ENCODE measurements at places on chromosomes 3 and 15.

DNA sequence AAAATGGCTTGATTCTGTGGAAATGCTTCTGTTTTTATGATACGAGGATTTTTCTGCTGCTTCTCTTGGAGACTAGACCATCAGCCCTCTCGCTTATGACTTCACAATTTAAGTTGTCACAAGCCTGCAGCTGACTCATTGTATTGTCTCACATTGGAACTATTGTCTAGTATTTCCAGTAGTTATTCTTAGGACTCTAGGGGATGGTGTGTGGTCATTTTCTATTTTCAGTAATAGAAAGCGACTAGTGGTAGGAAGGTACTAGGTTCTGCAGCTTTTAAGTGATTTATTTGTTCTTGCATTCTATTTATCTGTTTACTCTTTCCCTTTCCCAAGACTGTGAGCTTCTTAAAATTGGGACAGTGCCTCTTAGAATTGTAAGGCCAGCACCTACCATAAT, 66.3 kb upstream of the CRTC3 start:
- DNase-seq, result peak; percentile 56

DNA sequence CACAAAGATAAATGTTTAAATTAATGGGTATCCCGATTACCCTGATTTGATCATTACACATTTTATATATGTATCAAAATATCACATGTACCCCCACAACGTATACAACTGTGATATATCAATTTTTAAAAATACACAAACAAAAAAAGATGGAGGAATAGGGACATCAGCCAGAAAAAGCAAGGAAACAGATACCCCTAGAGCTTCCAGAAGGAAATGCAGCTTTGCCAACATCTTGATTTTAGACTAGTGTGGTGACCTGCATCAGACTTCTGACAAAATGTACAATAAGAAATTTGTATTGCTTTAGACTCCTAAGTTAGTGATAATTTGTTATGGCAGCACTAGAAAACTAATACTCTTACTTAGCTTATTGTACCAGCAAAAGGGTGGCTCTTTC, 483.8 kb downstream of the TUSC7 start:
- DNase-seq, result no peak

DNA sequence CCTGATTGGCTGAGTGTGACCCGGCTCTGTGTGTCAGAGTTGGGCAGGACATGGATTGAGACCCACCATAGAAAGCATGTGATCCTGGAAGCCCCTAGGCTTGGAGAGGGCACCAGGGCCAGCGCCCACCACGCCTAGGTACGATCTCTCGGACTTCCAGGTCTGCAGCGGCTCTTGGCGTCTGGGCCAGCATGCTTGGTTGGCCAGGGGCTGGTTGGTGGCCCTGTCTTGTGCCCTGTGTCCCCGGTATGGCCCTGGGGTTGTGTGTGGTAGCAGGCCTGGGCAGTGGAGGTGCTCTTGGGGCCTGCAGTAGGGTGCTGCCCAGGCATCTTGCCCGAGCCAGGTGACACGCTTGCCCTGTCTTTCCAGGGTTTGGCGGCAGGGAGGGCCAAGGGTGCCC, 210.6 kb downstream of the UBE3A start:
- no peak for DNase-seq

- DNase-seq, result no peak
Measured at GRCh38 chr3:179867961-179868360, 168.8 kb downstream of the PEX5L start.

DNA sequence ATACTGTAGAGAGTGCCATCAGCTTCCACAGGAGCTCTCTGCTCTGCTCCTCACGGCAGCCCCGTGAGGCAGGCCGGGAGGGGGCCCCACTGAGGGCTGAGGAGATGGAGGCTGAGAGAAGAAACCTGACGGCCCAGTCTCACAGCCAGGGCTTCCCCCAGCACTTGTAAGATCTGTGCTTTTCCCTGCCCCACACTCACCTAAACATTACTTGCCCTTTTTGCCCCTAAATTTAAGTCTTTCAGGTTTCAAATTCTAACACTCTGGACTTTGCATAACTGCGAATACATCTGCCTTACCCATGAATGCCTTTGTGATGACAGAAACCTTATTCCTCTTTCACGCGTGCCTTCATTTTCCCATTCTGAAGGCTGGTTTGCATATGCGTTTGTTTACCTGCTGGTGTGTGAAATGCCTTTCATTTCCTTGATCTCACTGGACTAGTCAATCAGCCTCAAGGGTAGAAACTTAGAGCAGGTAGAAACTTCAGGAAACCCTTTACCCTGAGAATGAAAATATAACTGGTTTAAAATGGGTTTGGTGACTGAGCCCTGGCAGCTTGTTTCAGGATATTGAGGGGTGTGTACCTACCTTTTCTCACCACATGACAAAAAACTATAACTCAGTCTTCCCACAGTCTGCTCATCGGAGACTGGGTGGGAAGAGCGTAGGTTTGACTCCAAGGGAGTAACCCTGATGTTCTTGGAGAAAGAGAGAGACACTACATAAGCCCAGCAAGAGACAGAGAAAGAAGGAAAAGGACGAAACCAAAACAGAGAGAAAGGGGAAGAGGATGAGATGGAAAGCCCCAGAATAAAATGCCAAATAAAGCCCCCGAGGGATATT, 20.1 kb downstream of the SLC12A8 start:
- peak; percentile 21 for DNase-seq

DNA sequence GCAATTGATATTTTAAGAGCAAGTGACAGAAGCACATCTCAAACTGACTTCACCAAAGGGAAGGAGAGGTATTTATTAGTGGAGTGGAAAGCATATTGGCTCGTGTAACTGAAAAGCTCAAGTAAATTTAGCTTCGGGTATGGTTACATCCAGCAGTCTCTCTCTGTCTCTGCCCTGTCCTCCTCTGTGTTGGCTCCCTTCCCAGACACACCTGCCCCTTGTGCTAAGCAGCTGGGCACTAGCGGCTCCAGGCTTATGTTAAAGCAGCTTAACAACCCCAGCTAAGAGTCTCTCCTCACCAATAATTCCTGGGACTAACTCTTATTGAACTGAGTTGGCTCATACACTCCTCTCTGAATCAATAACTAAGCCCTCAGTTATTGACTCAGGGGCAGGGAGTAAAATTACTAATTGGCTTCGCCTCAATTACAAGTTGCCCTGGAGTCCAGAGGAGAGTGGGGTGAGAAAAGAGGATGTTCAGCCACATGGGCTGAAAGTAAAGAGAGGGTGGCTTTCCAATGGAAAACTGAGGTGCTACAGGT, 12.8 kb upstream of the SH3BP5 start:
- DNase-seq, result no peak

- no peak for DNase-seq
Measured at GRCh38 chr15:101042320-101042719, 123.2 kb downstream of the LRRK1 start.

- DNase-seq, result no peak
Measured at GRCh38 chr3:1456781-1457311, 364.0 kb downstream of the CNTN6 start.

DNA sequence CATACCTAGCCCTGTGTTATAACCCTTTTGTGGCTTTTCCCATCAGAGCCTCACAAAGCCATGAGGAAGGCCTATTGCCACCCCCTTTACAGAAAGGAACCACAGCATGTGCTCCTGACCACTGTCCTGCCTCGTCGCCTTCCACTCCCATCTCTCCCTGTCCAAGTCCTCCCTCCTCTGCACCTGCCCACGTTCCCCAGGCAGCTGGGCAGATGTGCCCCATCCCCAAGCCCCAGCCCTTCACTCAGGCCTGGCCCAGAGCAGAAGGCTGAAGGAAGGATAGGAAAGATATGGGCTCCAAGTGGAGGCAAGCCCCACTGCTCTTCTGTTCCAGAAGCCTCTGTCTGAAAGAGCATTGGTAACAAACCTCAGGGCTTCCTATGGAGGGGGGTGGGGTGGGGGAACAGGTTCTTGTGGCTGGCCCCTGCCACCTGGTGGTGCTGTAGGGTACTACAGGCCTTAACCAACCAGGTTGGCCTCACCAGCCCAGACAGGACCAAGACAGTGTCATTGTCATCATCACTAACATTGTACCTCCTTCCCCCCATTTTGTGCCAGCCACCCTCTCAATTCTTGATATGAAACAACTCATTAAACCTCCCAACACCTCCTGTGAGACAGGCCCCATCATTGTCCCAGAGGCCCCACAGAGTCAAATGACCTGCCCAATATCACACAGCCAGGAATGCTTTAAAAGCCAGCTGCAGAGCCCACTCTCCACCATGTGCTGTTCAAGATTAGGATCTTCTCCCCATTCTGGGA, 10.0 kb downstream of the POC1A start:
- DNase-seq, result peak; percentile 39

GRCh38 chr3:162719684-162720341, 1223.2 kb downstream of the OTOL1 start:
- peak; percentile 86 for DNase-seq

DNA sequence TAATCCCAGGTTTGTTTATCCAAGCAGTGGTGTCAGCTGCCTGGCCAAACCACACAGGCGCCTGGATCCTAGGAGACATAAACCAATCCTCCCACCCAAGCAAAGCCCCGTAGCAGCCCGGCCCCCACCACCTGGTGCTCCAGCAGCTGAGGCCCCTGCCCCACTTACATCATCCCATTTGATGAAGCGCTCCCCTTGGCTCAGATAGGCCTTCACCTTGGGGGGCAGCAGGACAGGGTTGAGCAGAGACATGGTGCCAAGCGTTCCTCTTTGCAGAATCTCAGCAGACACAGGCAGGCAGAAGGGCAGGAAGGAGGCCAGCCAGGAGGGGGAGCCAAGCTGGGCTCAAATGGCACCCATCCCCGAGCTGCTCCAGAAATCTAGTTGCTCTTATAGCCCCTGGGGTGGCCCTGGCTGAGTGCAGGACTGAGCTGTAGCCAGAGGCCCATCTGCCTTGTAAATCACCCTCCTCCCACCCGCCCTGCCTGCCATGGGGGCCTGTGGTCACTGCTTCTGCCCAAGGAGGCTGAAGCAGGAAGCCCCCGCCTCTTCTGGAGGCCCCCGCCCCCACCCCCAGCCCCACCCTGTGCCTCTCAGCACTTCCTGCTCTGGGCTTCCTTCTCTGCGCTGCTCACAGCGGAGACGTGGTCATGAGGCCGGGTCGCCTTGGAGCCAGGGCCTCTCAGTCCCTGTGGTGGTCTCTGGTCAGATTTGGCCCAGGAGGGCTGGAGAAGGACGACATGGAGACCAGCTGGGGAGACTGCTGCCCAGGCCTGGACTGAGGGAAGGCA, at the start of gene PLCB2:
Gene PLCB2 (minus strand): TSS at position 515 of the 791 bp plus-strand sequence. CDS start 263 bp downstream, at position 252.
- DNase-seq, result no peak

DNA sequence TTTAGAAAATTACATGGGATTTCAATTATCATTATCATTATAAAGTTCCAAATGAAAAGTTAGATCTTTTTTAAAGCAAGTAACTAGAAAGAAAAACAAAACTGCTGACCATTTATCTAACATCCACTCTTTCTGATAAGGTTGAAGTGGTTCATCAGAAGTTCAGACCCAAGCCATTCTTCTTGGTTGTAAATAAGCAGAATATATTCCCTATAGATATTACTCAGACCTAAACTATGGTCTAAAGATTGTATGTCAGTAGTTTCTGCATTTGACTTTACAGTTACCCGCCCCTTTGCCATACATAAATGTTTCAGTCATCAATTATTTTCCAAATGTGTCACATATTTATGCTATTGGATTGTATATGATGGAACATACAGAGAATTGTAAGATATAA, 136.7 kb downstream of the PLOD2 start:
- no peak for DNase-seq

DNA sequence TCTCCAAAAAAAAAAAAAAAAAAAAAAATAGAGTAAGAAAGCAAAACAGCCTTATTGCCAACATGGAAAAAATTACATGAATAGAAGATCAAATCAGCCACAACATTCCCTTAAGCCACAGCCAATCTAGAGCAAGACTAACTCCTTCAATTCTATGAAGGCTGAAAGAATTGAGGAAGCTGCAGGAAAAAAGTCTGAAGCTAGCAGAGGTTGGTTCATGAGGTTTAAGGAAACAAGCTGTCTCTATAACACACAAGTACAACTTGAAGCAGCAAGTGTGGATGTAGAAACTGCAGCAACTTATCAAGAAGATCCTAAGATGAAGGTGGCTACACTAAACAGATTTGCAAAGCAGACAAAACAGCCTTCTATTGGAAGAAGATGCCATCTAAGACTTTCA, 9.3 kb downstream of the PARL start:
- no peak for DNase-seq

- no peak for DNase-seq
Measured at GRCh38 chr3:114582929-114583328, 289.1 kb downstream of the TIGIT start.

DNA sequence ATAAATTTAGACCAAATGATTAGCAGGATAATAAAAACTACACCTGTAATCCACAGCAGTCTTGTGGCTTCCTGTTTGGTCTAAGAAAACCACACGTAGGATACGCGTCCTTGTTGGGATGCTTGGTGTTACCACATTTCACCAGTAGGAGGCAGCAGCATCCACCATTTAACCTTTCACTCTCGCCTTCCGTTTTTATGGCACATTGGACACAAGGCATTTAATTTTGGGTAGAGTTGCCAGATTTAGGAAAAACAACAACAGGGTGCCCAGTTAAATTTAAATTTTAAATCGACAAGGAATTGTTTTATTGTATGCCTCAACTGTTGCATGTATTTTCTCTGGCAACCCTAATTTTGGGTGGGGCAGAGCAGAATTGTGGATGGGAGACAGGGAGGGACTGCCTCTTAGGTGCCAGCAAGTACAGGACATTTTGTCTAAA, 6.3 kb downstream of the LRRC31 start:
- DNase-seq, result no peak

GRCh38 chr3:108513961-108514360, 3.6 kb upstream of the MYH15 start:
- DNase-seq, result no peak

- no peak for DNase-seq
Measured at GRCh38 chr15:51006336-51006985, 88.2 kb downstream of the TNFAIP8L3 start.

DNA sequence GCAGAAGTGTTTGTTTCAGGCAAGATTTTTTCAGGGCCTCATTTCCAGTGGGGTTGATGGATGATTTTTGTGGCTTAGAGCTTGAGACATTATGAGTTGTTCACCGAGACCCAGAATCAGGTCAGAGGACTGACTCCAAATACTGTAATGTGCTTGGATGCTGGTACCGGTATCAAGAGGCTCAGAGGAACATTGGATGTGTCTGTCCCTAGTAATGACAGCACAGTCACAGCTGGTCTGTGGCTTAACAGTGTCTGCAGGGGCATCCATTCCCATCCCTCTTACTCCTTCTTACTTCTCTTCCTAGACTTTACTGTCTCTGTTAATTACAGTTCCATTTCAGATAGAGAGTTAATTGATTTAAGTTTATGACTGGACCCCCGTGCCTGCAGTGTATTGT, 107.8 kb downstream of the PTPRG start:
- DNase-seq, result no peak

GRCh38 chr3:172816281-172816680, 65.8 kb downstream of the ECT2 start:
- no peak for DNase-seq

- peak; percentile 65 for DNase-seq
Measured at GRCh38 chr3:44893097-44893496, 18.7 kb downstream of the TGM4 start.

GRCh38 chr3:58177747-58178527, 32.8 kb downstream of the DNASE1L3 start:
- DNase-seq, result no peak

- DNase-seq, result no peak
Measured at GRCh38 chr15:29849218-29849617, 26.9 kb upstream of the TJP1 start.

GRCh38 chr3:113404637-113405036, 36.7 kb downstream of the CFAP44 start:
- DNase-seq, result no peak

GRCh38 chr3:154795582-154795981, 284.5 kb upstream of the MME start:
- DNase-seq, result peak; percentile 80

GRCh38 chr3:33834096-33834453, 35.6 kb downstream of the PDCD6IP start:
- DNase-seq, result no peak

Data from kidney epithelial cell (primary cell).